RWPE2 (cell line): ENCODE measurements at places on chromosomes 4 and X.
A peak's percentile ranks its signal among the peaks of the same experiment; 100 is the strongest.

DNA sequence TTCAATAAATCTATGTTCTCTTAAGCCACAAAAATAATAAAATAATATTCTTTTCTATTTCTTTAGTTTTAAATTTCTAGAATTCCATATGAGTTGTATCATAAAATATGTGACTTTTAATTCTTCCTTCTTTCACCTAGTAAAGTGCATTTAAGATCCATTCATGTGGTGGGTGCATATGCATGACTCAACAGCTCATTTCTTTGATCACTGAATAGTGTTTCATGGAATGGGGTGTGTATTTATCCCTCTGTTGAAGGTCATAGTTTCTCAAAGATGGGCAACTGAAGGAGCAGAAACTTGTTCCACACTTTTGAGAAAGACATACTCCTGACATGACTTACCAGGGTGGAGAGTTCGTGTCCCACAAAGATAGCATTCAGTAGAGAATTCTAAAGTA, 1230.3 kb upstream of the AGA start:
- no peak for DNase-seq

- DNase-seq = no peak
These were observed 69.9 kb downstream of the TEX13A start for GRCh38 chrX:105150557-105150956.

DNA sequence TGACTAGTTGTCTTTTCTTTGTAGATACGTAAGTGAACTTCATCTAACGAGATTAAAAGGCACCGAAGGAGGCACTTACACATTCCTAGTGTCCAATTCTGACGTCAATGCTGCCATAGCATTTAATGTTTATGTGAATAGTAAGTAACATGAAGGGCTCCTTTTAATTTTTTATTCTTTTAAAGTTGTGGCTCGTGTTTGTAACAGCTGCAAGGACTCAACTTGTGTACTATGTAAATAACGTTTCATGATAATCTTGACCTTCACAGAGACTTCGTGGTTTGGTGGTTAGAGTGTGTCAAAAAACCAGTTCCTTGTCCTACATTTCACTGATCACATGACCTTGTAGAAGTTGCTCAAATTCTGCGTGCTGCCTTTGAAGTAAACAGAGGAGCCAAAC, 51.6 kb downstream of the KIT start:
- DNase-seq = no peak

DNA sequence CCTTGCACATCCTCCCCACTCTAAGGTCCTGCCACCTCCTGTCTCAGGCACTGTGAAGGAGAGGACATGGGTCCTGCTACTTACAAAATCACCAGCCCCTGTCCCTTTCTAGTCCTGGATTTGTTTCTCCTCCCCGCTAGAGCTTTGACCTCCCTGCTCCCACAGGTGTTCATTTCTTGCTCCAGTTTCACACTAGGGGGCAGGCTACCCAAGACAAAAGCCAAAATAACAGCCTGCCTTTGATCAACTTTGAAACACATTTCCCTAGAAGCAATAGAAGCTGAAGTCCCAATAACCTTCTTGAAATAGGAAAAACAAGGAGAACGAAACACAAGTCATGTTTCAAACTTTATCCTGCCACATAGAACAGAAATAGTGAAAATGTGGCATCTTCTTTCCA, 164.4 kb downstream of the QDPR start:
- DNase-seq = no peak

DNA sequence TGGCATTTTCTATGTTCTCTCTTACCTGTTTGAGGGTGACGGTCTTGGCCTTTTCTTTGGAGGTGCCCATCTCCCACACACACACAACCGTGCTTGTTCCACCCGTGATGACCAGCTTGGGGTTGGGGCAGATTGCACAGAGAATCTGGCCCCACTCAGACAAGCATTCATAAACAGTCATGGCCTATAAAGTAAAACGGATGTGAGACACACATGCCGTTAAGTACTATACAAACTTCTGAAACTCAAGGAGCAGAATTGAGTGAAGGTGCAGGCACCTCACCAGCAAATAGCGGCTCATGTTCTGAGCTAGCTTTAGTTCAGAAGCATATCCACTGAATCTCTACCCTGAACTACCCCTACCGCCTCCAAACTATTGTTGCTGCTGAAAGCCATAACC, 107.6 kb downstream of the CDS1 start:
- DNase-seq = no peak

DNA sequence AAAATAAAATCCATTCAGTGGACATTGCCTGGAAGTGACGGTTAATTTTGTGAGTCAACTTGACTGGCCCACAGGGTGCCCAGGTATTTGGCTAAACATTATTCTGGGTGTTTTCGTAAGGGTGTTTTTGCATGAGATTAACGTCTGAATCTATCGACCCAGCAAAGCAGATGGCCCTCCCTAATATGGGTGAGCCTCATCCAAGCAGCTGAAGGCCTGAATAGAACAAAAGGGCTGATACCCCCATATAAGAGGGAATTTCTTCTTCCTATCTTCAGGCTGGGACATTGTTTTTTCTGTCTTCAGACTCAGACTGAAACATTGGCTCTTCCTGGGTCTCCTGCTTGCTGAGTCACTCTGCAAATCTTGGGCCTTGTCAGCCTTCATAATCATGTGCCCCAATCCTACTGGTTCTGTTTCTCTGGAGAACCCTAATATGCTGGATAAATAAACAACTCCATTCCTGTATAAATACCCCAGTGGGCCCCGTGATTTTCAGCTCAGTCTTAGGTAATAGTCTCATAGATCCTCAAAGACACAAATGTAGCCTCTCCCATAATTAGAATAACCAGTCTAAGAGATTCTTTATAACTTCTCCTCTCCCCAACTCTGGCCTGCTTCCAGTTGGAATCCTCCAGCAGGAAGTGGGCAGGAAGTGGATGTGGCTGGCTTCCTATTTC, 33.1 kb upstream of the DDX3X start:
- no peak for DNase-seq

DNA sequence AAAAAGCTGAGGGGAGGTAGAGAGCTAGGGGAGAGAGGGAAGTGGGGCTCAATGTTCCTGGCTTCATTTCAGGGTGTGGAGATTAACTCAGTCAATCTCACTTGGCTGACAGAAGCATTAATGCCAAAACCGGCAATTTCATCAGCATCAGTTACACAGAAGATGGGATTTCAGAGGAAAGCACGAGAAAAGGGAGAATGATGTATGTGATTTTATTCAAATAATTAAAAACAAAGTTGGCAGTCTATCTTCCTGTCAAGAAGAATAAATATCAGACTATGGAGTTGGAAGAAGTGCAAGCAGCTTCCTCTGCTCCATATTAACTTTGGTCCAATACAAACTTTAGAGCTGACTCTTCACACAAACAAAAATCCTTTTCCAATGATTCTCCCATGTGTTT, 29.6 kb upstream of the HCCS start:
- no peak for DNase-seq

GRCh38 chr4:182294451-182294850, 51.2 kb downstream of the TENM3 start:
- DNase-seq = no peak

DNA sequence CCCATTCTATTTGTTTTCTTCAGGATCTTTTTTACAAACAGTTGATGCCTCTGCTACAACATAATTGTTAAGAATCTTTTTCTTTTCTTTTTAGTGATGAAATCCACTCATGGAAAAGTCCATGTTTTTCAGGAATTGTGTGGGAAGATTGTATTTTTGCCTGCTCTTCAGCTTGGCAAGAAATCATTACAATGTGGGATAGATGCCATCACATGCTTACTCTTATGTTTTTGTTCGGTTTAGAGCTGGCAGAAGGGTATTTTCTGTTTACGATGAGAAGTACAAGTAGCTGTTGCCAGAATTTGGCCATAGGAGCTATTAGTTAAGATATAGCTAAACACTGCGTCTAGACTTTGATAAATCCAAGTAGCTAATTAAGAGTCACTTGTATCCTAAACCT, 2585.3 kb downstream of the ARAP2 start:
- no peak for DNase-seq

GRCh38 chr4:15021311-15021710, 19.0 kb downstream of the CPEB2 start:
- DNase-seq = no peak

DNA sequence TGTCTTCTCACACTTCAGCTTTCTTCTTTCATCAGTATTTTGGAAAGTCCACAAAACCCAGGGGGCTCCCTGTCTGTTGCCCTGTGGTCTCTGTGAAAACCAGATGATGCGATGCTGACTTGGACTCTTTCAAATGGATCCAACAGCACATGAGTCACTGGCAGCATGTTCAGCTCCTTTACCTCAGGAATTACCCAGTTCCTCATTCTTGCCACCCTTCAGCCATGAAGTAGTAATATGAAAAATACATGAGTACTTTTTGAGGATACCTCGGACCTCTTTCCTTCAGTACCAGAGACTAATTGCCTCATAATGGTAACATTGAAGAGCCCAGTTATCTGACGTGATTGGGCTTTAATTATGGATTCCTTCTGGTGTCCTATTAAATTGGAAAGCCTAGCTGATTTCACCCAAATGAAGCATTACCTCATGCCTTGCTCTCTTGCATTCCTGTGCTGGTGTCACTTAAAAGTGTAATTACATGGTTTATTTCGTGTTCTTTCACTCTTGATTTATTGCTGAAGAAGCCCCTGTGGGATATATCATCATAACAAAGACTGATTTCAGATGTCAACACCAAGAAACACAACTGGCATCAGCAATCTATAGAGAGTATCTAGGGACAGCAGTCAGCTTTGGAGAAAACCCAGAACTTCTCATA, 63.4 kb downstream of the NFKB1 start:
- no peak for DNase-seq

GRCh38 chr4:82866706-82867385, 24.1 kb downstream of the SEC31A start:
- DNase-seq = no peak

GRCh38 chr4:119627267-119628255, 1.0 kb downstream of the PDE5A start:
- DNase-seq = peak; percentile 45

GRCh38 chr4:77821775-77822174, 2.6 kb upstream of the CNOT6L start:
- no peak for DNase-seq

DNA sequence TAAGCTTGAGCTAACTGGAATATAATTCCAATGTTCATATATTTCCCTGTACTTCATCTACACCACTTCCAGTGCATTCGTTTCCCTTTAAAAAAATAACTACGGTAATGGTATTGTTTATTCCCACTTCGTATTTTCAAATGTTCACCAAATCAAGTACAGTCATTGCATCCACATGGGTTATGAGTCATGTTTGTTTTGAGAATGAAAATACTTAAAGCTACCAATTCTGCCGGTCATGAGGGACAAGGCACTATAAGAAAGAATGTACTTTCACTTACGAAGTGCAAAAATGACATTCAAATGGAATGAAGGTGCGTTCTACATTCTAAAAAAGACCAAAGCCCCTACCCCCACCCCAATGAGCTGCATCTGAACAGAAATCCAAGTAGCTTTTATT, 174.4 kb upstream of the FGF13 start:
- DNase-seq = no peak

DNA sequence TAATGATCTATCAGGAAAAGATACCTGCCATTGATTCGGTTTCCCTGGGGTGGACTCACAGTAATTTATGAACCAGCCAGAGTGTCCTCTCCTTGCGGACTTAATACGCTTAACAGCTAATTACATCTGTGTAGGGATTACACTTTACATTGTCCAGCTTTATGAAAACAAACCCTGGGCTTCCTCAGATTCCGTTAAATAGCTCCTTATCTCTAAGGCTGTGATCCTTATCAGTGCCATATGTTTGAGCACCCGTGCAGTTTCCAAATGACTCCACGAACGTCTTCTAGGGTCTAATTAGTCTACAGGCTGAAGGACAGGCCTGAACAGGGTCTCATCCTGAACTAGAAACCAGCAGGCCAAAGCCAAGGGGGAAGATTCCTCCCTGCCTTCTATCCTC, 56.9 kb downstream of the KDR start:
- DNase-seq = no peak

- no peak for DNase-seq
These were observed 332.5 kb upstream of the TRAM1L1 start for GRCh38 chr4:117417856-117418255.

GRCh38 chr4:117560329-117560728, 474.0 kb upstream of the NDST3 start:
- no peak for DNase-seq

- DNase-seq = no peak
These were observed 110.3 kb upstream of the SCML1 start for GRCh38 chrX:17627026-17627425.

DNA sequence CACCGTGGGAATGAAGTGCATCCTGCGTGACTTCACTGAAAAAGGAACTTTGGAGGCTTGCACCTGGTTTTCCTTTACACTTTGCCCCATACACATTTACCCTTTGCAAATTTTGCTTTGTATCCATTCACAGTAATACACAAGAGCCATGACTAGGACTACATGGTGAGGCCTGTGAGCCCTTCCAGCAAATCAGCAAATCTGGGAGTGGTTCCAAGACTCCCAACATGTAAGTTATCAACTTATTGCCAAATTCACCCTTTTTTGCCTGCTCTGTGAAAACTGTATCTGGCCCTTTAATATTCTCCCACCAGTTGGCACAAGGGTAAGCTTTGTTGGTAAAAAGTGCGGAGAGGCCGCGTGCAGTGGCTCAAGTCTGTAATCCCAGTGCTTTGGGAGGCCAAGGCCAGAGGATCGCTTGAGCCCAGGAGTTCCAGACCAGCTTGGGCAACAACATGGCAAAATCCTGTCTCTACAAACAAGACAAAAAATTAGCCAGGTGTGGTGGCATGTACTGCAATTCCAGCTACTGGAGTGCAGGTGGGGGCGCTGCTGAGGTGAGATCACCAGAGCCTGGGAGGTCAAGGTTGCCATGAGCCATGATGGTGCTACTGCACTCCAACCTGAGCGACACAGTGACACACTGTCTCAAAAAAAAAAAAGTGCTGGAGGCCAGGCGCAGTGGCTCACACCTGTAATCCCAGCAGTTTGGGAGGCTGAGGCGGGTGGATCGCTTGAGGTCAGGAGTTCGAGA, 5.0 kb downstream of the PRMT9 start:
- no peak for DNase-seq

GRCh38 chr4:183157215-183157614, 58.2 kb downstream of the WWC2 start:
- DNase-seq = no peak

GRCh38 chr4:56701161-56701480, 20.0 kb upstream of the HOPX start:
- no peak for DNase-seq

- DNase-seq = no peak
These were observed 203.7 kb upstream of the EMCN start for GRCh38 chr4:100721490-100721889.

- no peak for DNase-seq
These were observed 37.8 kb upstream of the FUNDC1 start for GRCh38 chrX:44580466-44580865.

- DNase-seq = no peak
These were observed 25.1 kb upstream of the HS6ST2 start for GRCh38 chrX:132983496-132983895.

- DNase-seq = no peak
These were observed 5.3 kb downstream of the EDA2R start for GRCh38 chrX:66633541-66633940.

DNA sequence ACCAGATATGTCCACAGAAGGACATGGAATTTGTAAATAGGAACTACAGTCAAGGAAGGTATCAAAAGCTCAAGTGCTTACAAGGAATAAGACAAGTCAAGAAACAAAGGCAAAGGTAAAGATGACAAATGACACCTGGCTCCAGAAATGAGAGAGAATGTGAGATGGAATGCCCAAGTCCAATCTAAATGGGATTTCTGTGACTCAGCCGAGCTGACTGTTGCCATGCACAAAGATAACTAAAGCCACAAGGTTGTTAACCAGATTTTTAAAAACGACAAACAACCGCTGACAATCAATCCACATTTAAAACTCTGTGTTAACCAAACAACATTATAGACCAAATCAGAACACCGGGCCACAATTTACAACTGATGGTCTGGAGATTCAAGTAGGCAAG, 1.1 kb downstream of the NFXL1 start:
- no peak for DNase-seq
